ENCODE measurements at places on chromosomes 6 and 20.

DNA sequence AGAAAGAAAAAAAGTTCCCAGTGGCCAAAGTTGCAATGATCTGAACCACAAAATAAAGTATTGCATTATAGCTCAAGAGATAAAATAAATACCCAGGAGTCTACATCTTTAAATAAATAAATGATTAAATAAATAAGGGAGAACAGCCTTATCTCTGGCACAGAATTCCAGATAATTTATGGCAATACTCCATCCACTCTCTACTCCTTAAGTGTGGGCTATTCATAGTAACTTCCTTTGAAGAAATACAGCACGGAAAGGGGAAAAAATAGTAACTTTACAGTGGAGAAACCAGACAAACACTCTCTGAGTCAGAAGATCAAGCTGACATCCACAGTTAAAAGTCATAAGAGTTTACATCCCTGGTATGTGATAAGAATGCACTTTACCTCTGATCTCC lies 11.6 kb downstream of the AURKA start:
- H3K4me1 ChIP-seq, result no peaks in the 10 kb centered on the region
- H3K4me3 ChIP-seq, result no peak overlapping the region
- H3K27me3 ChIP-seq, result no peaks in the 10 kb centered on the region

DNA sequence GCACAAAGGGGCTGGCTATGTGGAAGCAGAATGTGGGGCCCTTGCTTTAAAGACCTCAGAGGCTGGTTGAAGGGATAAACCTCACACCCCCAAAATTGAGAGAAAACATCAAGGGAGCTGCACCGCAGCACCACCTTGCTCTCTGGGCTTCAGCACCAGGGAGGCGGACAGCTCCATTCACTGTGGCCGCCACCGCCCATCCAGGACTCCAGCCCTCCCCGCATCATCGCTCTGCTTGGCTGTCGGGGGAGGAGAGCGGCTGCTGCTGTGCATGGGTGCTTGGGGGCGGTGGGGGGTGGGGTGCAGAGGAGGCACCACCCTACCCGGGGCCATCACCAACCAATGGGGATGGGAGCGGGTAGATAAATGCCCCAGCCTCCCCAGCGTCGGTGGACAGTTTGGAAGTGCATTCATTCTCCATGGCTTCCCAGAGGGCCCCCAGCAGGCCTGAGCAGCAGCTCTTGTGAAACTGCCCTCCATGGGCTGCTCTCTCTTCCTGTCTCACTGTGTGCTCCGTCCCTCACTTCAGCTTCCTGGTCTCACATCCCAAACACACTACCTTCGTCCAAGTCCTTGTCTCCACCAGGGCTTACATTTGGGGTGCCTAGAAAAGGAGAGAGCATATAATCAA lies 75.7 kb upstream of the BHLHE23 start:
- peaks cover 42% of the 10 kb centered on the region for H3K27me3 ChIP-seq
- no peak overlapping the region for H3K27ac ChIP-seq
- H3K4me3 ChIP-seq, result no peak overlapping the region
- DNase-seq, result no peak
- no peaks in the 10 kb centered on the region for H3K4me1 ChIP-seq

GRCh38 chr20:919491-919916 lies 3.4 kb upstream of the ANGPT4 start:
- H3K36me3 ChIP-seq, result no peaks in the 10 kb centered on the region
- no peak overlapping the region for H3K4me3 ChIP-seq
- no peak overlapping the region for H3K27ac ChIP-seq

DNA sequence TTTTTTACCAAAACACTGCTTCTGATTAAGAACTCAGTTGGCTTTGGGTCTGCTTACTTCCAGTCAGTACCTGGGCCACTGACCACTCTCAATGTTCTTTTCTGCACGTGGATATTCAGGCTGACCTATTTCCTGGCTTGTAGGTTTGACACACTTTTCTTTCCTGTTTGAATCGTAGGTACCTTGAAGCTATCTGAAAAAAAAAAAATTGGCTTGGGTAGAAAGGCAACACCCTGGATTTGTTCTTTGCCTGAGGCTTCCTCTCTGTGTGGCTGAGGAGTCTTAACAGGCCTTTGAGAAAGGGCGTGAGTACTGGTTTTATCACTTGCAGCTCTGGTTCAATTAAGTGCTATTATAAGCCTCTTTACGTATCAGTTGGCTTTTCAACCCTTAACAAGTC lies 60.6 kb upstream of the IL20RA start:
- H3K4me3 ChIP-seq, result peak overlapping the region; percentile 15
- peaks cover 20% of the 10 kb centered on the region for H3K36me3 ChIP-seq
- DNase-seq, result no peak
- H3K27ac ChIP-seq, result peak overlapping the region; percentile 88

- H3K27me3 ChIP-seq, result no peaks in the 10 kb centered on the region
- H3K36me3 ChIP-seq, result no peaks in the 10 kb centered on the region
- no peak for DNase-seq
- no peak overlapping the region for H3K27ac ChIP-seq
- H3K4me1 ChIP-seq, result no peaks in the 10 kb centered on the region
These were observed 447.8 kb downstream of the FRK start for GRCh38 chr6:115612796-115613479.

- H3K4me3 ChIP-seq, result no peak overlapping the region
- no peak overlapping the region for H3K27ac ChIP-seq
- H3K27me3 ChIP-seq, result no peaks in the 10 kb centered on the region
- no peak for DNase-seq
- peaks cover 9% of the 10 kb centered on the region for H3K4me1 ChIP-seq
- H3K36me3 ChIP-seq, result peaks cover 7% of the 10 kb centered on the region
These were observed 33.6 kb downstream of the MYLK4 start for GRCh38 chr6:2716936-2717700.

DNA sequence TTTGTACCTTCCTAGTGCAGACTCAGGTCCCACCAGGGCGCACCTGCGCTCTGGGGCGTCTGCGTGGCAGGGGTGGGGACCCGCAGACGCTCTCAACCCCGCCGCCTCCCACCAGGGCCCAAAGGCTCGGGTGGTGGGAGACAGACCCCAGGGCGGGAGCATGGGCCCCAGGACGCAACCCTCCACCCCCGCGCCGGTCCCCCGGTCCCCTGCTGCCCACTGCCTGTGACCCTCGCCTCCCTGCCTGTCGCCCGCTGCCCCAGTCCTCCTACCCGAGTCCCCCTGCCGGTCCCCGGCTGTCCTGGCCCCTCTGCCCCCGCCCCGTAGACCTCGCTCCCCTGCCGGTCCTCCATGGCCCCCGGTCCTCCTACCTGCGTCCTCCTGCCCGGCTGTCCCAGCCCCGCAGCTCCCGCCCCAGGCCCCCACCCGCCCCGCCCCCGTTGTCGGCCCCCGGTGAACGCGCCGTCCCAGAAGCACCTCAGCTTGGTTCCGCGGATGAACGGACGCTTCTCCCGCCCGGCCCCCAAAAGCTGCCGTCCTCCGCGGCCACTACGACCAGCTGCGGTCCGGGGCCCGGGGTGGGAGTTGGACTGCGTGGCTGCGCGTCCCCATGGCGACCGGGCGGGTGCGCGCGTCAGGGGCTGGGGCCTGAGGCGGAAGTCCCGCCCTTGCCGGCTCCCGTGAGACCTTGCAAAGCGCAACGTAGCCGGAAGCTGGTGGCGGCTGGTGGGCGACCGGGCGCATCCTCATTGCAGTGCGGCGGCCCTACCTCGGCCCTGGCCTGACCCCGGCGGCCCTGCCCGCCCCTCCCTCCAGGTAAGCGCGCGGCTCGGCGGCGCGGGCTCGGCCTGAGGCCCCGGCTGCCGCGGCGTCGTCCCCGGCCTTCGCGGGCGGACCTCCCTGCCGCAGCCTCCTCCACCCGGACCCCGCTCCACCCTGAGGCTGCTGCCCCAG lies at the start of gene ARFGAP1:
Gene ARFGAP1 (plus strand): TSS at position 709 of the 954 bp plus-strand sequence. CDS start 2,768 bp downstream, outside the sequence.
- H3K27ac ChIP-seq, result peak within 1 kb of the TSS; percentile 96
- H3K4me1 ChIP-seq, result peaks cover 18% of the 10 kb centered on the region
- peaks cover 10% of the 10 kb centered on the region for H3K36me3 ChIP-seq
- H3K27me3 ChIP-seq, result no peaks in the 10 kb centered on the region
- peak within 1 kb of the TSS; percentile 90 for H3K4me3 ChIP-seq

- peak; percentile 35 for DNase-seq
- H3K27ac ChIP-seq, result no peak overlapping the region
- H3K4me3 ChIP-seq, result peak overlapping the region; percentile 93
- H3K4me1 ChIP-seq, result peaks cover 30% of the 10 kb centered on the region
- H3K27me3 ChIP-seq, result peaks cover 45% of the 10 kb centered on the region
These were observed 1.4 kb upstream of the TRERF1 start for GRCh38 chr6:42453031-42453653.

All from stimulated activated naive B cell treated with anti-CD40 and anti-IgM and Interleukin-4, amounts not matched to agents 10 μg/mL and 1 μg/mL and 100 μg/mL, for 72 hours (primary cell).